HepG2 (cell line): ENCODE measurements at places on chromosomes 16 and 17. TPM values are rescaled to one million over a fixed set of nuclear protein-coding genes. Genes with fewer than 3 reads are reported as not detected.

Gene CHST5
- not detected in 2 replicates for total RNA-seq

Gene GPR179
- 0.07 TPM in 1 of 2 replicates, not detected in the other for total RNA-seq

Gene CALB2
- 0.22 and 0.40 TPM in 2 replicates for total RNA-seq

Gene CFAP119
- 1.2 and 6.4 TPM in 2 replicates for total RNA-seq

Gene AMDHD2
- total RNA-seq, result 13.8 and 39.1 TPM in 2 replicates
